ENCODE measurements at places on chromosomes 12 and 14.
A peak's percentile ranks its signal among the peaks of the same experiment; 100 is the strongest.

DNA sequence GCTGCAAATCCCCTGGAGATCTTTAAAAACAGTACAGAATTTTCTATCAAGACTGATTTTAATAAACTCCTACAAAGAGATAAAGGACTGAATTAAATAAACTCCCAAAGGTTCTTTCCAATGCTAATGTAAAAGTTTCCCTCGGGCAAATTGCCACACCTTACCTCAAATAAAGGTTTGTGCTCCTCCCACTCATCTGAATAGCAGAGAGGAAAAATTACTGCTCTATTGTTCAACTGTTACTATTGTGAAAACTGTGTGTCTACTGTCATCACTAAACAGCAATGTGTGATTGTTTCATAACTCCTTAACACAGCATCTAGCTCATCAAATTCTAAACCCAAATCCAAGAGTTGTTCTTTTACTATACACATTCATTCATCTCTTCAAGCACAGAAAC lies 3.2 kb downstream of the SPTLC2 start:
- DNase-seq = no peak

DNA sequence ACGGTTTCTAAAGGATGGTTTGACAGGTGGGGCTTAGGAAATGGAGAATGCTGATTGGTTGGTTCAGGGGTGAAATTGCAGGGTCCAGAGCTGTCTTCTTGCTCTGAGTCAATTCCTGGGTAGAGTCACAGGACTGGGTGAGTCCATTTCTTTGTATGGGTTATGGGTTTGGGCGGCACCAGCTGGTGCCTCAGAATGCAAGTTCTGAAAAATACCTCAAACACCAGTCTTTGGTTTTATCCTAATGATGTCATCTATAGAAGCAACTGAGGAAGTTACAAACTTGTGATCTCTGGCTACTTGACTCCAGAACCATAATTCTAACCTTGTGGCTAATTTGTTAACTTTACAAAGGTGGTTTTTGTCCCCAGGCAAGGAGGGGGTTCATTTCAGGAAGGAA lies 47.6 kb upstream of the EIF5 start:
- DNase-seq = no peak

DNA sequence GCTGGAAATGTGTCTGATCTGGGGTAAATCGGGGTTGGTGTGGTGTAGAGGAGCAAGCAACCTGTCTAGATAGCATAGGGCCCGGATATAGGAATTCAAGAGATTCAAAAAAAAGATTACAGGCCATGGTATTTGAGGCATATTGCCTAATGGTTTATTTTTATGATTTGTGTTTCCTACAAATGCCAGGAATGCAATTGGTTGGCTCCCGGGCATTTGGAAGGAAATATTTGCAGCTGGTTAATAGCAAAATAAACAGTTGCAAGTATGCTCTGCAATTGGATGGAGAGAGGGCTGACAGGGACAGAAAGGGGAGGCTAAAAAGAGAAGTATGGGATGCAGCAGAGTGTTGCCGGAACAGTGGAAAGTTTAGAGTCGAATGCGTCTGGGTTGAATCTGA lies 315.6 kb upstream of the ATP2B1 start:
- no peak for DNase-seq

DNA sequence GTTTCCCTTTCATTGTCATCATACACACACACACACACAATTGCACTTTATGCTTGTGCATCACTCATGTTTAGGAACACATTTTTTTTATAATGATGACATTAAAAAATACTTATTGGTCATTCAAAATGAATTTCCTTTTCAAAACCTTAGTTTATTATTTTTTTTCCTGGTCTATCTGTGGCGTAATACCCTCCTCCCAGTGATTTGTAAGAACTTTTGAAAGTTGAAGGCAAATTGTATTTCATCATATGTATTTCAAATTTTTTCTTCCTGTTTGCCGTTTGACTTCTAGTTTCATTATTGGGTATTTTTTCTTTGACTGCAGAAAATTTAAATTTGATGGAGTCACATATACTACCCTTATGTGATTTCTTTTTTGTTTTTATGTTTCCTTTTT lies 2.5 kb upstream of the LRRK2 start:
- DNase-seq = no peak

DNA sequence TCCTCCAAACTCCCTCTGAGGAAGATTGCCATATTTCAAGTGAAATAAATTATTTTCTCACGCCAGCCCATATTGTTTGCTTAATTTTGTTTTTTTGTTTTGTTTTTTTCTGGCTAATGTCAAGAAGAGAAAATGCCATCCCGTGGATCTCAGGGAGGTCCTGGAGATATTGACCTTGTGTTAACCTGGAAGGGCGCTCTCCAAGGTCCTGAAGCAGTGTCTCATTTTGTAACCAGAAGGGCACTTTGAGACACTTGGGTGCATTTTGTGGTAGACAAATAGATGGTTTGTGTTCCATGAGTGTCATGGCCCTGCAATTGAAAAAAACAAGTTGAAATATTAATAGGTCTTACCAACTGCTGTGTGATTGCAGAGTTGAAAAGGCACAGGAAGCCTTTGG lies 268.9 kb downstream of the SUDS3 start:
- no peak for DNase-seq

GRCh38 chr12:53452159-53453077 lies 516 bp downstream of the PCBP2 start:
- peak; percentile 94 for DNase-seq

GRCh38 chr14:50040895-50041465 lies 75.4 kb downstream of the VCPKMT start:
- DNase-seq = no peak

- no peak for DNase-seq
Measured at GRCh38 chr12:52871291-52872039, 22.7 kb upstream of the KRT78 start.

GRCh38 chr14:74022346-74022745 lies 3.2 kb downstream of the BBOF1 start:
- DNase-seq = no peak

- no peak for DNase-seq
Measured at GRCh38 chr12:25743679-25744215, 190.7 kb upstream of the LMNTD1 start.

GRCh38 chr14:42407153-42407552 lies 800.5 kb downstream of the LRFN5 start:
- DNase-seq = no peak

DNA sequence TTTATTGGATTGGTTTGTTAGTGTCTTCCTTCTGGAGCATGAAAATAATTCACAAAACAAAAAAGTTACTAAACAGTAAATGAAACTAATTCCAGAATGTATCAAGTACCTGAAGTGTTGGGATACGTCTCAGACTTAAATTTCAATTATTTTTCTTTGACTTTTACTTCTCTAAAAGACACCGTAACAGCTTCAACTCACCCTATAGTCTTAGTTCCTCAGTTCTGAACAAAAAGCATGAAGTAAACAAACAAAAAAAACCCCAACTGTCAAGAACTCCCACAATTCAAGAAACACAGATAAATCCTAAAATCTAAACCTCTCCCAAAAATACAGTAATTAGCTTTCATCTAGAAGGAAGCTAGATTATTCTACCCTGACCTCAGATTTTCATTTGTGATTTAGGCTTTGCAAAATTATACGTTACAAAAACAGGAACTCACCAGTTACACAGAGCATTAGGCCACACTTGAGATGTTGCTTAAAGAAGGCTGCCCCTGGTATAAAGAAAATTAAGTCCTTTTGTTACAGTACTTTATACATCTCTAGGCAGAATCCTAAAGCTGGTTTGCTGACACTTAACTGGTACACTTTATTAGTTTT lies 10.2 kb downstream of the HEATR5A start:
- DNase-seq = no peak

DNA sequence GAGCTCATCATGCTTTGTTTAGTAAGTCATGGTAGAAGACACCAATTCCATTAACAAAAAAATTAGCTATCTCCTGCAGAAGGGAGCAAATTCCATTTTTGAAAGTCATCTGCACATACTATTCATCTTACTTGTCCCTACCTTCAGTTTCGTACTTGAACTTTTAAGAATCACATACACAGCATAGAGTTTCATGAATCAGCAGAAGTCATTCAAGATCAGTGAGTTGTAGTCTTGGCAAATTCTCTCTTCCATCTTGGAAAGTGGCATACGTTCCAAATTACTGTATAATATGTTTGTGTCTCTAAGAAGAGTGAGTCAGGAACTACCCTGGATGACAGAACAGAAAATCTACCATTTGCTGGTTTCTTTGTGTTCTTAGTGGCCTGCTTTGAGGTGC lies 14.1 kb downstream of the VRK1 start:
- DNase-seq = no peak

DNA sequence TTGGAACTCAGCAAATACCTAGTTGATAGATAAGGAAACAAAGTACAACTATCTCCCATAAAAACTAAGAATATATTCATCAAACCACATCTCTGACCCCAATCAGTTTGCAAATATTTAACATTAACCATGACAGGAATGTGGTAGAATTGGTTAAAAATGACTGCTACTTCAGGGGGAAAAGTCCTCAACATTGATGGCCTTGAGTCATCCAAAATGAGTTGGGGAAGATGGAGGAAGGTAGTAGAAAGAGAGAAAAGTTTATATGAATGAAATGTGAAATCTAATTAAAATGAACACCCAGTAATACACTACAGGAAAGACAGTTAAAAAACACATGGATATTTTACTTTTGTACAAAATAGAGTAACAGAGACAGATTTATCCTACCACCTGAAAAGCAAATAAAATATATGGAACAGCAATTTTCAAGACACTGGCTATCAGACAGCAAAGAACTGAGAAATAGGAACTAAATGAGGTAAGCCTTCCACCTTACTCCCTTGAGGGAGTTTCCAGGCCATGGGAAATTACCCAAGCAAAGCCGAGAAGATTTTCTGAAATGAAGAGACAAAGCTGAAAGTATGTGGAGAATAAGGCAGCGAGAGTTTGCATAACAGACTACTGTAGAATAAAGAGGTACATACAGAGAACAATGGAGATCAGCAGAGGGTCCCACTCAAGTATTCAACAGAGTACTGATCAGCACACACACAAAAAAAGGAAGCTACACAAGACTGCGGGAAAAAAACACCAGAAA lies 49.6 kb downstream of the TC2N start:
- no peak for DNase-seq

- DNase-seq = peak; percentile 41
Measured at GRCh38 chr12:21551841-21552465, 25.9 kb downstream of the SPX start.

DNA sequence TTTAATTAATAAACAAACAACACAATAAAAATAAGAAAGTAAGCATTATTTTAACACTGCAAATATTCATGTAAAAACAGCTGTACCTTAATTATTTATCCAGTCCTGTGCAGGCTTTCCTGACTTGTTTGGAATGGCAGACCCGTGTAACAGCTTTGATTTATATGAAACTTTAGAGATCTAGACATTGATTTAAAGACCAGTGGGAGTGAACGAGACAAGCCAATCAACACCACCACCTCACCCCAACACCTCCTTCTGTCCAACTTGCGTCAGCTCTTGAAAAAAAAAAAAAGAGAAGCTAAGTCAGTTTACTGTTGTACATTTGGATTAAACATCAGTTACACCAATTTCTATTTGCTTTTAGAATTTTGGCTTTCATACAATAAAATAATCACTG lies 22.3 kb downstream of the SLC38A4 start:
- no peak for DNase-seq

GRCh38 chr12:92701441-92701840 lies 1.3 kb upstream of the PLEKHG7 start:
- no peak for DNase-seq

GRCh38 chr12:90460681-90461080 lies 494.3 kb downstream of the CCER1 start:
- DNase-seq = no peak

DNA sequence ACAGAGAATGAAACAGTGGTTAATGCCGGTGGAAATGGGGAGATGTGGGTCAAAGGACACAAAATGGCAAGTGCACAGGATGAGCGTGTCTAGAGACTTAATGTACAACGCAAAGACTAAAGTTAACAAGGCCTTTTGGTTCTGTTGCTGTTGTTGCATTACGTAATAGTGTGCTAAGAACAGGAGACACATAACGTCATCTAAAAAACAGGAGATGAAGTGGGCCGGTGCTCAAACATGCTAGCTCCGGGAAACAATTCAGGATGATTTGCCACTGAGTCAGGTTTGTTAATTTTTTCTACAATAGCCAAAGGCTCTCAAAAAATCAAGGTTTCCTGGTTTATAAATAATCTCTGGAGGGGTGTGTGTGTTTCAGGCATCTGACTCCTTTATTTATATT lies 55.5 kb downstream of the ETV6 start:
- no peak for DNase-seq

DNA sequence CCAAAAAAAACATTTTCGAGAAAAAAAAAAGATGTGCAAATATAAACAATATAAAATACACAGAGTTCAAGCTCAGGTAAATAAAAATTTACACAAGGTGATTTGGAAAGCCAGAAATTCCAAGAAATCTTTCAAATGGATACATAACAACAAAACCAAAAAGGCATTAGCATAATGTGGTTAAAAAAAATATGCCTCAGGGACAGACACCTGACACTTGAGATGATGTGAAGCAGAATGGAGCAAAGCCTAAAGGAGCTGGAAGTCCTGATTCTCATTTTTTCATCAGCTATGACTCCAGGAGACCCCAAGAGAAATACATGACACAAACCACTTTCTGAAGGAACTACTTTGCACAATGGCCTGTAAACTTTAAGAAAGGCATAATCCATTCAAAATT lies 98.6 kb downstream of the PPP2R5E start:
- no peak for DNase-seq

DNA sequence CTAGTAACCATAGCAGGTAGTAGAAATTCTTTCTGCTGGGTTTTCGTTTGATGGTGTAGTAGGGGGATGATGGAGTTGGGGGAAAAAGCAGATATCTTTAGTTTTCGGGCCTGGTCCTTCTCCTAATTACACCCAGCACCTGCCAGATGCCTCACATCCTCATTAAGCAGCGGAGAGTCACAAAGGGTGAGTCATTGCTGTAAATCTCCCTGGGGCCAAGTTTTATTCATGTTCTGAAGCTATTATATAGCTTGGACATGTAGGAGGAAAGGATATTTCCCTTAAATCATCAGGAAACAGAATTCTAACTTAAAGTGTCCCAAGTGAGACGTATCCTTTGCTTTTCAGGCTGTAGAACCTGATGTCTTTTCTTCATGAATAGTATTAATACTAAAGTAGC lies 4.9 kb upstream of the NECAP1 start:
- DNase-seq = no peak

DNA sequence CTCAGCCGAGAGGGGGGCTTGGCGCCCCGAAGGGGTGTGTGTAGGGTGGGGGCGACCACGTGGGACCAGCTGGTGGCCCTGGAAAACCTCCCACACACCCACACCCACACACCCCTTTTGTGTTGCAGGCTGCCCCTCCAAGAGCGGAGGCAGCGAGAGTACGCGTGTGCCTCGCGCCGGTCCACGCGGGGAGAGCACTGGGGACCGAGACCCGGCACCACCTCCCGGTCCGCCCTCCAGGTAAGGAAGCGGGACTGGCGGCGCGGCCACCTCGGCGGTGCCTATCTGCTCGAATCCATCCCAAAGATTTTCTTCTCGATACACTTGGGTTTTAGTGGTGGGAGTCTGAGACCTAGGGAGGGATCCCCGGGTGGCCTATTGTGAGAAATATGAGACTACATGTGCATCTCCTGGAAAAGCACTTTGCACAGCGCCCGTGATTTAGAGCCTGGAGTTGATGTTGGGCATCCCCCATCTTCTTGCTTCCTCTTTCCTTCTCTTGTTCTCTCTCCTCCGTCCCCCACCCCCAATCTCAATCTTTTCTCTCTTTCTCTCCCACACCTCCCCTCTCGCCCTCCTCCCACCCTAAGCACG lies 393 bp downstream of the SYT1 start:
- peak; percentile 38 for DNase-seq

All from right forelimb (tissue), 1 donor.